ENCODE measurements at places on chromosomes 5 and 9. TPM values are rescaled to one million over a fixed set of nuclear protein-coding genes. Genes with fewer than 3 reads are reported as not detected.

Gene SPATA31C1
- total RNA-seq = not detected

Gene C1QTNF2
- total RNA-seq = not detected

Gene SLC6A18
- total RNA-seq = not detected

Gene MYMK
- total RNA-seq = not detected

Gene SPINK5
- not detected for total RNA-seq

Gene FABP6
- total RNA-seq = not detected

Gene FOXD4L4
- total RNA-seq = not detected

Gene PFN3
- not detected for total RNA-seq

Gene OR1Q1
- 0.72 TPM for total RNA-seq

Gene DAPK1
- 3.5 TPM for total RNA-seq

DNA sequence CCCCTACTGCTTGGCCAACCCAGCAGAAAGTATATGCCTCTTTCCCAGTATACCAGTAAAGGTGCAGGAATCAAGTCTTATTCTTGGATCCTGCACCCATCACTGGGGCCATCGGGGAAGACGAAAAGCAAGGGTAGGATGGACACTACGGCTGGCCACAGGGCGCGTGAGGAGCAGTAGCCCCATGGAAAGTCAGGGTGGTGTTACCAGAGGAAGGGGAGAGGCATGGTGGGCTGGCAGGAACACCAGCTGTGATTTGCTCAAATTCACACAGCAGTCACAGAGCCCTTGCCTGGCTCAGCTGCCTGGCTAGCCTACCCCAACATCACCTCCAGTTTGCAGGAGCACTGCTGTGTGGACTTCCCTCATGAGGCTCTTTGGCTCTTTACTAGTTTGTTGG, 34.5 kb upstream of the SAP30L start:
- DNase-seq = no peak
- H3K27ac ChIP-seq = no peak overlapping the region
- H3K36me3 ChIP-seq = peaks cover 26% of the 10 kb centered on the region
- H3K27me3 ChIP-seq = no peaks in the 10 kb centered on the region
- H3K4me1 ChIP-seq = no peaks in the 10 kb centered on the region

DNA sequence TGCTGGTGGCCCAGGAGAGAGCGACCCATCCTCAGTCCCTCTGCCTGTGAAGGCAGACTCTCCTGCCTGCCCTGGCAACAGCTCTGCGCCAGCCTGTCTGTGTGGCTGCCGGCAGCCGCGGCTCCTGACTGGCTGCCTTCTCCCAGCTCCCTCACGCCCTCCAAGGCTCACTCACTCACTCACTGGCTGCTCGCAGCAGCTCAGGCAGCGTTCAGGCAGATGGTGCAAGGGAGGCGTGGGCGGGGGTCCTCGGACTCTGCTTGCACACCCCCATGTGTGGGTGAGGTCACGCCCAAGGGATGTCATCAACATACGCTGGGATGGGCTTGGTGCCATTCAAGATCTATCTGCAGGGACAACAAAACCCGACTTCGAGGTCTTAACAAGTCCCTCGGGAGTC, 66.7 kb downstream of the DAB2IP start:
- no peak for DNase-seq
- no peak overlapping the region for H3K27ac ChIP-seq
- H3K4me3 ChIP-seq = no peak overlapping the region
- H3K4me1 ChIP-seq = no peaks in the 10 kb centered on the region
- no peaks in the 10 kb centered on the region for H3K27me3 ChIP-seq
- no peaks in the 10 kb centered on the region for H3K36me3 ChIP-seq

DNA sequence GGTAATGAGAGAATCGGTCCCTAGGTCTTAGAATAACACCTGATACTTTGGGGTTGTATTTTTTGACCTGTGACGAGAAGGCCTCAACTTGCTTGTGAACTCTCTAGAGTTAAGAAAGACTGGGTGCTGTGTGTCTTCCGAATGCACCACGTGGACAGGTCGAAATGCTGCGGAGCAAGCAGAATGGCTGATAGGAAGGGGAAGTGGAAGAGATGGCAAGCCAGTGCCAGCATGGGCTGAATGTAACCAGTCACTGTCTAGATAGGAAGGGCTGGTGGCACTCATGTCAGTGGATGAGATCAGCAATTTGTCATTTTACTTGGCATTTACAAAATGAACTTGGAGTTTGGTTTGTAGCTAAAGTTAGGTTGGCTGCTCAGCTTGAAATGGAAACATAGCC, 5.6 kb downstream of the OTULINL start:
- no peak overlapping the region for H3K4me3 ChIP-seq
- no peak overlapping the region for H3K27ac ChIP-seq
- DNase-seq = no peak
- peaks cover 65% of the 10 kb centered on the region for H3K4me1 ChIP-seq

- DNase-seq = no peak
- H3K4me3 ChIP-seq = no peak overlapping the region
- H3K27ac ChIP-seq = no peak overlapping the region
- H3K4me1 ChIP-seq = no peaks in the 10 kb centered on the region
Measured at GRCh38 chr5:151270599-151270998, 17.6 kb downstream of the GM2A start.

GRCh38 chr5:76495870-76496269, 92.8 kb downstream of the IQGAP2 start:
- no peak overlapping the region for H3K27ac ChIP-seq
- peaks cover 13% of the 10 kb centered on the region for H3K4me1 ChIP-seq
- no peak for DNase-seq
- H3K27me3 ChIP-seq = no peaks in the 10 kb centered on the region
- no peak overlapping the region for H3K4me3 ChIP-seq
- peaks cover 6% of the 10 kb centered on the region for H3K36me3 ChIP-seq

GRCh38 chr5:169027501-169028061, 273.4 kb downstream of the SLIT3 start:
- H3K27ac ChIP-seq = no peak overlapping the region
- no peaks in the 10 kb centered on the region for H3K4me1 ChIP-seq
- peaks cover 9% of the 10 kb centered on the region for H3K27me3 ChIP-seq
- no peak for DNase-seq

GRCh38 chr5:35822511-35822910, 34.2 kb upstream of the IL7R start:
- no peaks in the 10 kb centered on the region for H3K36me3 ChIP-seq
- peak overlapping the region; percentile 29 for H3K4me3 ChIP-seq
- no peak overlapping the region for H3K27ac ChIP-seq
- H3K4me1 ChIP-seq = peaks cover 21% of the 10 kb centered on the region

- no peak for DNase-seq
- no peak overlapping the region for H3K27ac ChIP-seq
- H3K4me3 ChIP-seq = no peak overlapping the region
- H3K4me1 ChIP-seq = no peaks in the 10 kb centered on the region
- H3K36me3 ChIP-seq = no peaks in the 10 kb centered on the region
- no peaks in the 10 kb centered on the region for H3K27me3 ChIP-seq
Measured at GRCh38 chr9:98504298-98505282, 204.1 kb downstream of the GABBR2 start.

- H3K36me3 ChIP-seq = peaks cover 7% of the 10 kb centered on the region
- H3K4me1 ChIP-seq = peaks cover 83% of the 10 kb centered on the region
- no peaks in the 10 kb centered on the region for H3K27me3 ChIP-seq
- DNase-seq = peak; percentile 98
Measured at GRCh38 chr9:128902351-128903078, 18.3 kb upstream of the PHYHD1 start.

GRCh38 chr9:8391132-8391531, 591.6 kb upstream of the DMAC1 start:
- no peaks in the 10 kb centered on the region for H3K4me1 ChIP-seq
- no peak overlapping the region for H3K4me3 ChIP-seq
- H3K27ac ChIP-seq = no peak overlapping the region
- no peak for DNase-seq
- H3K27me3 ChIP-seq = no peaks in the 10 kb centered on the region
- no peaks in the 10 kb centered on the region for H3K36me3 ChIP-seq

GRCh38 chr5:172525996-172526360, 71.7 kb upstream of the SH3PXD2B start:
- H3K4me3 ChIP-seq = no peak overlapping the region
- H3K27ac ChIP-seq = no peak overlapping the region
- DNase-seq = no peak
- no peaks in the 10 kb centered on the region for H3K27me3 ChIP-seq

DNA sequence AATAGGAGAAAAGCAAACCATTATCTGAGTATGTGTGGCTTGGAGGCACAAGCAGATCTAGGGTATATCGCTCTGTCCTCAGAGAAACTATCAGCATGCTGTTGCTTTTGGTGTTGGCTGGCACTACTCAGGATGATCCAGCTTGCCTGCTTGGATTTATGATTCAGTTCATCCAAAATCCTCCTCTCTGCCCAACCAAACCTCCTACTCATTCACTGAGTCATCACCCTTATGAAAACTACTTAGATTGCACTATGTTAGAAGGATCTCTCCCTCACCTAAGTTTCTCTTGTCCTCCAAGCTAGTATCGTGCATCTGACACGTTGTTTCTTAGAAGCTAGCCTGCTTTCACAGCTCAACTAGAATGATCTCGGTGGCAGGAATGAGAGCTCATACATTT, 14.2 kb upstream of the ZBED3 start:
- DNase-seq = no peak
- H3K27me3 ChIP-seq = peaks cover 3% of the 10 kb centered on the region
- H3K36me3 ChIP-seq = no peaks in the 10 kb centered on the region
- no peak overlapping the region for H3K27ac ChIP-seq
- no peaks in the 10 kb centered on the region for H3K4me1 ChIP-seq

DNA sequence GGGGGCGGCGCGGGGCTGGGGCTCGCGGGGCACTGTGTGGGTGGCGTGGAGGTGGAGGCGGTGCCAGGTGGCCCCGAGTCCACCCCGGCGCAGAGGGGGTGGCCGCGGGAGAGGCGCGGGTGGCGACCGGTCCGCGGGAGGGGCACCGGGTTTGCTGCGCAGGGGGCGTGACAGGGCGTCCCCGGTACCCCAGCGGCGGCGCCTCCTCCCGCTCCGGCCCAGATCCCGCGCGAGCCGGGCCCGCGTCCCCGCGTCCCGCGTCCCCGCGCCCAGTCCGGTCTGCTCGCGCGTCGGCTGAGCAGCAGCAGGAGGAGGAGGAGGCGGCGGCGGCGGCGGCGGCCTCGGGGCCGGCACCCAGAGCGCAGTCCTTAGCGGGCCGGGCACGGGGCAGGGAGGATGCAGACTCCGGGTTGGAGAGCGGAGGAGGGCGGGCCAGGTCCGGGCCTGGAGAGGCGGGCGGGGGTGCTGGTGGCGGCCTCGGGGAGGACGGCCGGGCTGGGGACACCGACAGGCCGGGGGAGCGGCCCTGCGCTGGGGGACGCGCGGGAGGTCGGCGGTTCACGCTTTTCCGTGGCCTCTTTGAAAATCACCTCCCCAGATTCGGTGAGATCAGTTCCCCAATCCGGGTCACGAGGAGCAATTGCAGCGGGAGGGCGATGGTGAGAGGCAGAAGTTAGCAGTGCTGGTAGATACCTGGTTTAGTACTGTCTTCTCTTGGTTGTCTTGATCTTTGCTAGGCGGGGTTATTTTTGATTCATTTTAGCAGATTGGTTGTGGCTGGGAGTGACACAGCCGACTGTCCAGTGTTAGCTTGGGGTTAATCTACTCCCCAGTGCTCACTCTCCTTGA, 1.7 kb downstream of the TRIO start:
- no peaks in the 10 kb centered on the region for H3K36me3 ChIP-seq
- peaks cover 24% of the 10 kb centered on the region for H3K4me1 ChIP-seq
- H3K4me3 ChIP-seq = peak overlapping the region; percentile 11
- H3K27ac ChIP-seq = no peak overlapping the region
- peak; percentile 10 for DNase-seq
- H3K27me3 ChIP-seq = peaks cover 29% of the 10 kb centered on the region

- H3K4me3 ChIP-seq = no peak within 1 kb of the TSS
- H3K36me3 ChIP-seq = no peaks in the 10 kb centered on the region
- H3K4me1 ChIP-seq = peaks cover 14% of the 10 kb centered on the region
- DNase-seq = no peak
Measured at GRCh38 chr9:135479469-135480052, at the start of gene PPP1R26. TSS of gene PPP1R26 (plus strand) at chr9:135479782. CDS start at chr9:135484511, 4,729 bp downstream.

GRCh38 chr5:169826618-169827017, 153.7 kb downstream of the INSYN2B start:
- no peak overlapping the region for H3K4me3 ChIP-seq
- no peak overlapping the region for H3K27ac ChIP-seq
- H3K27me3 ChIP-seq = no peaks in the 10 kb centered on the region
- DNase-seq = no peak
- H3K4me1 ChIP-seq = no peaks in the 10 kb centered on the region

- no peaks in the 10 kb centered on the region for H3K27me3 ChIP-seq
- no peak for DNase-seq
- H3K36me3 ChIP-seq = no peaks in the 10 kb centered on the region
Measured at GRCh38 chr5:32504989-32505596, 60.6 kb upstream of the ZFR start.

GRCh38 chr9:134293611-134294152, 32.6 kb upstream of the RXRA start:
- no peak overlapping the region for H3K27ac ChIP-seq
- no peak for DNase-seq
- H3K4me1 ChIP-seq = no peaks in the 10 kb centered on the region
- no peak overlapping the region for H3K4me3 ChIP-seq

DNA sequence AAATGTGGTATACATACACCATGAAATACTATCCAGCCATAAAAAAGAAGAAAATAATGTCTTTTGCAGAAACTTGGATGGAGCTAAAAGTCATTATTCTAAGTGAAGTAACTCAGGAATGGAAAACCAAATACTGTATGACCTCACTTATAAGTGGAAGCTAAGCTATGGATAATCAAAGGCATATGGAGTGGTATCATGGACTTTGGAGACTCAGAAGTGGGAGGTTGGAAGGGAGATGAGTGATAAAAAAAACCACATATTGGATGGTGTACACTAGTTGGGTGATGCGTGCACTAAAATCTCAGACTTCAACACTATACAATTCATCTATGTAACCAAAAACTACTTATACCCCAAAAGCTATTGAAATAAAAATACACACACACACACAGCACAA, 24.5 kb downstream of the ADAMTS12 start:
- no peak overlapping the region for H3K27ac ChIP-seq
- no peaks in the 10 kb centered on the region for H3K36me3 ChIP-seq
- no peaks in the 10 kb centered on the region for H3K27me3 ChIP-seq
- no peak overlapping the region for H3K4me3 ChIP-seq
- no peak for DNase-seq

- no peak for DNase-seq
- no peaks in the 10 kb centered on the region for H3K4me1 ChIP-seq
- H3K27me3 ChIP-seq = no peaks in the 10 kb centered on the region
- H3K27ac ChIP-seq = no peak overlapping the region
- no peaks in the 10 kb centered on the region for H3K36me3 ChIP-seq
Measured at GRCh38 chr5:125311743-125312142, 565.3 kb upstream of the ZNF608 start.

GRCh38 chr5:143427122-143427735, 23.7 kb upstream of the NR3C1 start:
- H3K27me3 ChIP-seq = no peaks in the 10 kb centered on the region
- no peaks in the 10 kb centered on the region for H3K36me3 ChIP-seq
- no peak overlapping the region for H3K27ac ChIP-seq
- DNase-seq = no peak

DNA sequence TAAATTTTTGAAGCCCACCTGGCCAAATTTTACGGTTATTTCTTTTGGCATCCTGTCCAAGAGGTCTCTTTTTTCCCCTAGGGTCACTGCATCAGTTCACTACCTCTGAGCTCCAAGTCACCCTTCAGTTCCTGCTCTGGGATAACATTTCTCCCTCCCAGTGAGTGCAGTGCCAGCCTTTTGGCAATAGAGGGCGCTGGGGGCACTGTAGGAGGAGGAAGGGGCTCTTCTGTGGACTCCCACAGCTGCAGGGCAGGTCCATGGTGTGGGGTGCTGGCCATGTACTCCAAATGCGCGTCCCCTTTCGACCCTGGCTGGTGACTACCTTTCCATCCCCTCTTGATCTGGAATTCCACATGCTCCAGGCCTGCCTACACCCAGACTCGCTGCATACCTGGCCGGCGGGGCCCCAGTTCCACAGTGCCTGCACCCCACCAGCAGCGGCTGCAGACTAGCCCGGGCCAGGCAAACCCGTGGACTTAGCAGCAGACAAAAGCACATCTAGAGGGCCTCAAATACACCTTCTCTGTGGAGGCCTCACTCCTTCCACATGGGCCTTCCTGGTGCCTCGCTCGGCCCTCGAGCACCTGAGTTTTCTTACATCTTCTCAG, 20.3 kb upstream of the NINJ1 start:
- no peak for DNase-seq
- H3K4me3 ChIP-seq = no peak overlapping the region
- H3K27me3 ChIP-seq = no peaks in the 10 kb centered on the region
